ENCODE measurements at places on chromosomes 3 and 15.

DNA sequence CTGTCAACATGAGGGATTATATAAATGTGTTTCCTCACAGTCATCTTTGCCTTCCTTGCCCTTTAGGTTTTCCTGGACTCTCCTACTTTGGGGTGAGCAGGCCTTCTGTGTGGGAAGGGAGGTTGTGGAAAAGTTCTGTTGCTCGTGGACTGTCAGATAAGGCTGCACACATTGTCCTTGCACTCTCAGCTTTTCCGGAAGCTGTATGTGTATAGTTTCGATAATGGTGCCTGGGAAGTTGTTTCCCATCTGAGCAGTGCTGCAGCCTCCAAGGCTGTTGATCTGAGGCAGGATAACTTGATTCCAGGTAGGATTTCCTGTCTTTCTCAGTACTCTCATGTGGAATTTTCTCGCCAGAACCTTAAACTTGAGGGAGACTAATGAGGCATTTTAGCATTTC, 297.8 kb upstream of the AZI2 start:
- no peak for DNase-seq

GRCh38 chr3:45347315-45348000, 40.9 kb upstream of the LARS2 start:
- DNase-seq = peak; percentile 7

GRCh38 chr15:22253676-22254408, 173.5 kb downstream of the OR4M2 start:
- no peak for DNase-seq

GRCh38 chr3:150259526-150260397, 148.3 kb upstream of the TSC22D2 start:
- DNase-seq = no peak

DNA sequence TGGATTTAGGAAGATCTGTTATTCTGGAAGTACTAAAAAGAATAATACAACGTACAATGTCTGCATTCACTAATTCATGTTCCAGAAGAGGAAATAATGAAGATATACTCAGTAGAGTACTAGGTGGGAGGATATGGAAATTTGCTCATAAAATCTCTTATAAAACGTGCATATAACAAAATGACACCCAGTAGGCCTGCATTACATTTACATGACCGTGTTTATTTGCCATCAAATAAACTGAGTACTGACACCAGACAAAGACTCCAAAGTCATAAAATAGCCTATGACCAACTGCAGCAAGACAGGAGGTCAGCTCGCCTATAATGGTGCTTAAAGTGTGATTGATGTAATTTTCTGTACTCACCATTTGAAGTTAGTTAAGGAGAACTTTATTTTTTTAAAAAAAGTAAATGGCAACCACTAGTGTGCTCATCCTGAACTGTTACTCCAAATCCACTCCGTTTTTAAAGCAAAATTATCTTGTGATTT, 60.4 kb downstream of the DCUN1D1 start:
- DNase-seq = no peak

DNA sequence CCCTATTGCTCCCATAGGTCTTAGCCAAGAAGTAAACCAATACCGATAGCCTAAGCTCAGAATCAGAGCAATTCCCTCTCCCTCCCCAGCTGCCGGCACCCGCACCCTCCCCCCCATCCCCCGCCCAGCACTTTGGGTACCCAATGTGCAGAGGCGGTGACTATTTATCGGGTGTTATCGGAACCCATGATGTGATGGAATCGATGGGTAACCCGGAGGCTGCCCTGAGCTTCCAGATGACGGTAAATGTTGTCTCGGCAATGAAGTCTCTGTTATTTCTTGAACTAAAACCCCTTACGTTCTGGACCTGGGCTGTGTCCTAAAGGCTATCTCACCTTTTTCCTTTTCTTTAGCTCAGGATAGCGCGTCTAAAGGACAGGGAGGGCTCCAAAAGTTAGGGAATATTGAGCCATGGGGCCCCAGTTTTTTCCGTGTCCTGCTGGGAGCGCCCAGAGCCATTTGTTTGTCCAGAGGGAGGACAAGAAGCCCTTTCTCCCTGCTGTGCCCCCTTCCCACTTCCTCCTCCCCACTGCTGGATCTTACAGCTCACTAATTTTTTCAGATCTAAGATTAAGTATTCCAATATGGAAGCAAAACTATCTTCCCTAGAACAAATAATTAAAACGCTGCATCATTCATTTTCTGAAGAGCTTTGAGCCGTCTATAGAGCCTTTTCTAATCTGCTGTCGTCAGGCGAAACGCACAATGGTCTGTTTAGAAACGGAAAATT, 1.5 kb downstream of the SLITRK3 start:
- DNase-seq = no peak

DNA sequence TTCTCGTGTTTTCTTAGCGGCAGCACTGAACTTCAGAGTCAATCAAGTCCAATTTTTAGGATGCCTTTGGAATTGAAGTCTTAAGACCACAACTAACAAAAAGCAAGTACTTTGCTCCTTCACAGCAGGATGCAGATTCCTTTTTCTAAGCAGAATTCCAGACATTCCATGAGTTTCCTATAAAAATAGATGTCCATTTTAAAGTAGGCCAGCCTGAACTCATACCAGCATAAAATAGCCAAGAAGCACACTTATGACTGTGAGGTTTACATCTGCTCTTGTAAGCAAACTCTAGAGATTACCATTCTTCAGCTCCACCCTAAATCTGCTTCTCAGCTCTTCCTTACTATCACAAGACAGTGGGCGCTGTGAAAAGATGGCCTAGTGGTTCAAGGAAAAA, 85.8 kb downstream of the THBS1 start:
- peak; percentile 42 for DNase-seq

- no peak for DNase-seq
Measured at GRCh38 chr3:31482493-31483200, 50.1 kb upstream of the STT3B start.

DNA sequence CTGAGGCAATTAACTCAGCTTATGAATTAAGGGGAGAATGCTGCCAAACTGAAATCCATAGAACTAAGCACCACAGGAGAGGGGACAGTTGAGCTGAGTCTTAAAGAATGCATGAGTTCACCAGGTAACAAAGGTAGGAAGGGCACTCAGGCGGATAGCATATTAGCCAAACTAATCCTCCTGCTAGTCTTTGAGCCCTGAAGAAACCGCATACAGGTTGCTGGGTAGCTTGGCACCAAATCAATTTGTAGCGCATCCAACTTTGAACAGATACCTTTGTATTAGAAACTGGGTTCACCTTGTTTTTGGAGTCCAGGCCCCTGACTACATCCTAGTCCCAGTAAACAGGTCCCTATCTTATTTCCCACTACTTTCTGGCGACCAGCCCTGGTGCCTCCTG, 93.7 kb downstream of the FRMD4B start:
- DNase-seq = no peak

GRCh38 chr15:101625980-101626379, 26.2 kb downstream of the TM2D3 start:
- no peak for DNase-seq

DNA sequence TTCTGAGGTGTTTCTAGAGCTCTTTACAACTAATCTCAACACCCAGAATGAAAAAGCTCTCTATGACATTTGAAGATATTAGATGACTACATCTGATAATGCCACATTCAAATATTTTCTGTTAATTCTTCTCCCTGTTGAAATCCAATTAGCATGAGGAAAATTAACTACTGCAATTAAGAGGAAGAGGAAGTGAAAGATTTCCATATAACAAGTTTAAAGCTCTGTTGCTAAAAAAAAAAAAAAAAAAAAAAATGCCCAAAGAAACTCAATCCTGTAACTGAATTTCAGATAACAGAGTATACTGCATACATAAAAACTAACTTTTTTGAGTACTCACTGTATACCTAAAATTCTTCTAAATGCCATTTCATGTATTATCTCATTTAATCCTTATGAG, 109.8 kb downstream of the TNIK start:
- no peak for DNase-seq

DNA sequence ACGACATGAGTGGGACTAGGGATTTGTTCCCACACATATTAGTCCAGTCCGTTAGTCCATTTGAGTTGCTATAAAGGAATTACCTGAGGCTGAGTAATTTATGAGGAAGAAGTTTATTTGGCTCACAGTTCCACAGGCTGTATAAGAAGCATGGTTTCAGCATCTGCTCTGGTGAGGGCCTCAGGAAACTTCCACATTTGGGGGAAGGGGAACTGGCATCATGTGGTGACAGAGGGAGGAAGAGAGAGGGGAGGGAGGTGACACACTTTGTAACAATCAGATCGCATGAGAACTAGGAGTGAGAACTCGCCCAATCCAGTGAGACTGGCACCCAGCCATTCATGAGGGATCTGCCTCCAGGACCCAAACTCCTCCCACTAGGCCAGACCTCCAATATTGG, 769.9 kb upstream of the ROBO1 start:
- DNase-seq = no peak

- DNase-seq = peak; percentile 56
Measured at GRCh38 chr3:171874879-171875278, 31.7 kb downstream of the TMEM212 start.

DNA sequence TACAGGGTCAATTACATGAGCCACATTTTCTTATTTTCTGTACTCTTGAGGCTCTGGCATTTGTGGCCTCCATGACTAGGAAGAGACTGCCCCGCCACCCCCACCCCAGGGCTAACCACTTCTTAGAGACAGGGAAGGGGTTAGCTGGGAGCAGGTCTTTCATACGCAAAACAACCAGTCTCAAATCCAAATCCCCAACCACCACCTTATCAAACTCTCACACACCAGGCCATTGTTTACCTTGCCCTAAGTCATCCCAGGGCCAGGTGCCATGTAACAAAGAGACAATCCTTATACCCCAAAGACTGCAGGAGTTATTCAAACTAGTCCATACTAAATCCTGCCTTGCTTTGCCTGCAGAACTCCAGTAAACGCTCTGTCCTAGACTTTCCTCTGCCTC, 77.8 kb downstream of the B3GNT5 start:
- no peak for DNase-seq

All from fibroblast of pulmonary artery (primary cell).